Activated CD4-positive, alpha-beta T cell treated with anti-CD3 and anti-CD28 coated beads for 36 hours (primary cell): ENCODE measurements at places on chromosomes 7 and 10. TPM values are rescaled to one million over a fixed set of nuclear protein-coding genes. Genes with fewer than 3 reads are reported as not detected.

Gene CALHM1
- total RNA-seq: not detected

Gene VENTX
- not detected for total RNA-seq

Gene GNGT1
- not detected for total RNA-seq

Gene FAM25A
- not detected for total RNA-seq

Gene CLDN15
- 17.2 TPM for total RNA-seq

- no peak overlapping the region for H3K4me3 ChIP-seq
- no peak for DNase-seq
- H3K27ac ChIP-seq: no peak overlapping the region
- no peaks in the 10 kb centered on the region for H3K4me1 ChIP-seq
- no peaks in the 10 kb centered on the region for H3K27me3 ChIP-seq
Measured at GRCh38 chr10:89744026-89744425, 42.6 kb downstream of the KIF20B start.

- peaks cover 9% of the 10 kb centered on the region for H3K27me3 ChIP-seq
- H3K4me3 ChIP-seq: no peak overlapping the region
- H3K36me3 ChIP-seq: no peaks in the 10 kb centered on the region
- H3K27ac ChIP-seq: no peak overlapping the region
Measured at GRCh38 chr7:152893801-152894294, 134.3 kb downstream of the ACTR3B start.

DNA sequence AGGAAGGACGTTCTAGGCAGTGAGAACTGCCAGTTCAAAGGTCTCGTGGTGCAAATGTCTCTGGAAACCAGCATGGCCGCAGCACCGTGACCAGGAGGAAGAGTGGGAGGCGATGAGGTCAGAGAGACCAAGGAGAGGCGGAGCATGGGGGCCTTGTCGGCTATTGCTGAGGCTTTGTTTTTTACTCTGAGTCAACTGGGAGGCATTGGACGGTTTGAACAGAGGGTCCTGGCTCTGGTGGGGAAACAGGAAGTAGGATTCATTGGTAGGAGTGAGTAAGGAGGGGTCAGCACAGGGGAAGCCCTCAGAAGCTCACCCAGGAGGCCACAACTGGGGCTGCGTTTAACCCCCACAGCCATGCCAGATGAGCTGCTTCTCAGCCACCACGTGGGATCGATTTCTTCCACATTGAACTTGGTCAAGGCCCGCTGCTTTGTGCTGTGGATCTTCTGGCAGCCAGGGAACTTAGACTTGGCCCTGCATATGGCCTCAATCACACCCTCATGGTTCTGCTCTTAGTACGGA is 22.2 kb upstream of the SH2B2 start:
- no peaks in the 10 kb centered on the region for H3K27me3 ChIP-seq
- H3K4me1 ChIP-seq: no peaks in the 10 kb centered on the region
- H3K36me3 ChIP-seq: no peaks in the 10 kb centered on the region

DNA sequence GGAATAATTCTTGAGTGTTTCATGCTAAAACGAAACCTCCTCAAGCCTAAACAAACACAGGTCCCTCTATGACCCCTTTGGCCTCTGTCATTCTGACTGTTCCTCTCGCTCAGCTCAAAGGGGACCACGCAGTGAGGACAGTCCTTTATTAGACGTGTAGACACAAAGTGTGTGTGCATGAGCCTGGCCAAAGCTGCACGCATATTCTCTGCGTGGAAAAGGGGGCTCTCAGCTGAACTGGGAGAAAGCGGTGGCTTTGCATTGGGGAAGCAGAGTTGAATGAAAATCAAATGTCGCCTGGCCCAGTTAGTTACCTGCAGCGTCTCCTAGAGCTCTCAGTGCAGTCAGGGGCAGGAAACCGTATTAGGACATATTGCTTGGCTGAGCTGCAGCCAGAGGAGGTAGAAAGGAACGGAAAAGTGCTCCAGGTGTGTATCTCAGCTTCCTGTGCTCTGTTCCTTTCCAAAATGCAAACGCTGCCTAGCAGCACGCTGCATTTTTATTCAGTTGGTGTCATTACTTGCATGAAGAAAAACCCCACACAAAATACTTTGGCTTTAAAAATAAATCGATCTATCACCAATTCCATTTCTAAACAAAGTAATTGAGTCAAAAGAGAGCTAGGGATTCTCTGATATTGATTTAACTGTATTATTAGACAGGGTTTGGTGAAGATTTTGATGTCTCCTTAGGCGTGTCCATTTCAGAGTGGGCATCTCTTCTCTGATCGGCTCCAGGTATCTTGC is 4.9 kb downstream of the GATA3 start:
- DNase-seq: peak; percentile 22
- peak overlapping the region; percentile 96 for H3K4me3 ChIP-seq
- peaks cover 80% of the 10 kb centered on the region for H3K36me3 ChIP-seq
- H3K27me3 ChIP-seq: no peaks in the 10 kb centered on the region
- H3K27ac ChIP-seq: peak overlapping the region; percentile 81
- peaks cover 71% of the 10 kb centered on the region for H3K4me1 ChIP-seq

DNA sequence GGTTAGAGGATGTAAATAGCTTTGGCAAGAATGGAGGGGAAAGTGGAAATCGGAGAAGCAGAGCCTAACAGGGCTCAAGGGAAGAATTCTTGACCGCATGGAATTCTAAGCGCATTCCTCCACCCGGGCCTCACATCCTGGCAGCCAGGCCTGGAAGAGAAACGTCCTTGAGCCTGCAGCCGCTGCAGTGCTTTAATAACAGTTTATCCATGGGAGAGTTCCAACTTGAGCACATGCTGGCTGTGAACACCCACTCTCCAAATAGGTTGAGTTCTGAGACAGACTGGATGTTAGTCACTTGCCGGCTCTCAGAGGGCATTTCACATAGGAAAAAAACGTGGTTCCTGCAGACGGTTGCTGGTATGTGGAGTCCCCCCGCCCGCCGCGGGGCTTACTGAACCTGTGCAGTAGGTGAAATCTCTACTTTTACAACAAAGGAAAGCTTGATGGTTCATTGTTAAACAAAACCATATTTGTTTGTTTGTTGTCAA is 61.4 kb upstream of the STEAP1B start:
- H3K27me3 ChIP-seq: peaks cover 26% of the 10 kb centered on the region
- peaks cover 50% of the 10 kb centered on the region for H3K4me1 ChIP-seq
- H3K4me3 ChIP-seq: no peak overlapping the region
- H3K27ac ChIP-seq: no peak overlapping the region
- no peaks in the 10 kb centered on the region for H3K36me3 ChIP-seq

- H3K27ac ChIP-seq: peak overlapping the region; percentile 49
- H3K36me3 ChIP-seq: peaks cover 12% of the 10 kb centered on the region
- DNase-seq: no peak
- H3K4me1 ChIP-seq: peaks cover 15% of the 10 kb centered on the region
Measured at GRCh38 chr7:106448992-106449859, 164.4 kb upstream of the NAMPT start.

DNA sequence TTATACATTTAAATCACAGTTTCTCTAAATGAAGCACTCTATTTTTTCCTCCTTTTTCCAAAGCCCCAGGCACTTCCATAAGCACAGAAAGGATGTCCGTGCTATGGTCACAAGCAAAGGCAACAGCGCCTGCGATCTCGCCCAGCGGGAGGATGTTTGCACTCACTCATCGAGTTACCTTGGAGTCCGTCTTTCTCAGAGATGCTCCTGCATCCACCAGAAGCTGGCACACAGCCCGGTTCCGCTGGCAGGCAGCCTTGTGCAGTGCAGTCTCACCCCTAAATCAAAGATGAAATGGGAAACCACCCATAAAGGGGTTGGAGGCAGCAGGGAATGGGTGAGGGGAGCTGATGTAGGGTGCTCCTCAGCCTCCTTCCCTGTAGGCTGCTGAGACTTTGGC is 51.9 kb upstream of the PTN start:
- DNase-seq: no peak
- H3K36me3 ChIP-seq: no peaks in the 10 kb centered on the region
- H3K4me3 ChIP-seq: no peak overlapping the region
- no peaks in the 10 kb centered on the region for H3K4me1 ChIP-seq

- no peaks in the 10 kb centered on the region for H3K27me3 ChIP-seq
- no peak for DNase-seq
- H3K36me3 ChIP-seq: peaks cover 16% of the 10 kb centered on the region
- H3K4me3 ChIP-seq: no peak overlapping the region
Measured at GRCh38 chr10:96904648-96905047, 72.5 kb downstream of the LCOR start.

GRCh38 chr7:112648781-112649180 is 141.4 kb downstream of the TMEM168 start:
- no peak for DNase-seq
- H3K27me3 ChIP-seq: peaks cover 4% of the 10 kb centered on the region
- no peak overlapping the region for H3K4me3 ChIP-seq
- H3K4me1 ChIP-seq: no peaks in the 10 kb centered on the region

DNA sequence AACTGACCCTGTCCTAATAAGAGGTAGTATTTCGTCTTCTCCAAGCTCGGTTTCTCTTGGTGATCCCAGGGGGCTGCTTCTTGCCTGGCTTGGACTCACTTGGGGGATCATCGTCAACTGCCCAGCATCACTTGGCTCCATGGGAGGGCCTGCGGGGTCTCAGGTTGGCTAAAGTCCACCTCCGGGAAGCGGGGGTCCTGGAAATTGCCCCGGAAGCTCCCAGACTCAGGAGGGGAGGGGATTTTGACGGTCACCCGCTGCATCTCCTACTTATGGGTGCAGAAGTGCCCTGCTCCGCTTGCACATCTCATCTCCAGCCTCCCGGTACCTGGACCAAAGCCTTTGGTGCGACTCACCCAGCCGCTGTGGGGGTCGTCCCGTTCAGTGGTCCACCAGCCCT is 18.7 kb downstream of the KCNK18 start:
- DNase-seq: no peak
- H3K36me3 ChIP-seq: peaks cover 3% of the 10 kb centered on the region
- H3K27me3 ChIP-seq: peaks cover 26% of the 10 kb centered on the region
- peaks cover 3% of the 10 kb centered on the region for H3K4me1 ChIP-seq
- peak overlapping the region; percentile 13 for H3K4me3 ChIP-seq
- H3K27ac ChIP-seq: no peak overlapping the region

DNA sequence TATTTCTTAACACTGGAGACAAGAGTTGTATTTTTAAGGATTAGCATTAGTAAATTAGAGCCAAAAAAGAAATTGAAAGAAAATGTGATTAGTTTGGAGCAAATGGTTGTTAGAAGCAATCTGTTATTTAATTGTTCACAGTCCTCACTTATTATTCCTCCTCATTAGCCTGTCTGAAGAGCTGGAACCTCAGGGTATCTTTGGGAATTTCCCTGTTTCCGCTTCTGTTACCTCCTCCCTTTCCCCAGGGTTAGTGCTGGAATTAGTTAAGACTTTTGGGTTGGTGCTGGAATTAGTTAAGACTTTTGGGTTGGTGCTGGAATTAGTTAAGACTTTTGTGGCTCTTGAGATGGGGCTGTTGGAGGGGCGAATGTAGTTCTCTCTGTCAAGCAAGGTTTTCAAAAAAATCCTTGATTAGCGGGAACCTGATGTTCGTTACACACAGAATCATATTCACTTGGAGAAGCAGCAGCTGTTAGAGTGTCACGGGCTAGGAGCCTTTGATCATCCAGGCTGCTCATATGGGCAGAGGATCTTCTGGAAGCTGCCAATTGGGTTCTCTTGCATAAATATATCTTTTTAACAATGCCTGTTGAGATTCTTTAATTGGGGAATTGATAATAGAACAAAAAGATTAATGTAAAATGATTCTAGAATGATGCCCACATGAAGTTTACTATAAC is 251.0 kb upstream of the NPSR1 start:
- DNase-seq: no peak
- H3K4me3 ChIP-seq: no peak overlapping the region
- H3K4me1 ChIP-seq: no peaks in the 10 kb centered on the region
- H3K27ac ChIP-seq: no peak overlapping the region
- H3K27me3 ChIP-seq: no peaks in the 10 kb centered on the region
- no peaks in the 10 kb centered on the region for H3K36me3 ChIP-seq

DNA sequence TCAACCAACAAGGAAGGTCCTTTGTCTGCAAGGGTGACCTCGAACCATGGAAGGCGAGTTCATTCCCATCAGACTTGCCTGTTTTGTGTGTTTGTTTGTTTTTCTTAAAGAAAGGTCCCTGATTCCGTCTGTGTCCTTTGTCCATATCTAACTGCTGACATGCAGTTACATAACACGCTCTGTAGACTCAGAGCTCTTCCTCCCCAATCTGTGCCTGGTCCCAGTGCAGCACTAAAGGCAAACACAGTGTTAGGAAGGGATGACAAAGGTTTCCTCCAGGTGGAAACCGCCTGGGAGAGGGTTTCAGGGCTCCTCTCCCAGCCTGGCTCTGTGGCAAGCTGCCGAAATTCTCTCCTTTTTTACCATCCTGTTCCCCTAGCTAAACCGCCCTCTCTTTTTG is 13.4 kb downstream of the JCAD start:
- H3K4me1 ChIP-seq: peaks cover 23% of the 10 kb centered on the region
- DNase-seq: no peak
- no peak overlapping the region for H3K4me3 ChIP-seq
- H3K27me3 ChIP-seq: peaks cover 59% of the 10 kb centered on the region

GRCh38 chr7:10315881-10316280 is 657.8 kb upstream of the PHF14 start:
- no peak overlapping the region for H3K27ac ChIP-seq
- no peak for DNase-seq
- no peak overlapping the region for H3K4me3 ChIP-seq
- no peaks in the 10 kb centered on the region for H3K4me1 ChIP-seq
- H3K27me3 ChIP-seq: no peaks in the 10 kb centered on the region
- no peaks in the 10 kb centered on the region for H3K36me3 ChIP-seq

DNA sequence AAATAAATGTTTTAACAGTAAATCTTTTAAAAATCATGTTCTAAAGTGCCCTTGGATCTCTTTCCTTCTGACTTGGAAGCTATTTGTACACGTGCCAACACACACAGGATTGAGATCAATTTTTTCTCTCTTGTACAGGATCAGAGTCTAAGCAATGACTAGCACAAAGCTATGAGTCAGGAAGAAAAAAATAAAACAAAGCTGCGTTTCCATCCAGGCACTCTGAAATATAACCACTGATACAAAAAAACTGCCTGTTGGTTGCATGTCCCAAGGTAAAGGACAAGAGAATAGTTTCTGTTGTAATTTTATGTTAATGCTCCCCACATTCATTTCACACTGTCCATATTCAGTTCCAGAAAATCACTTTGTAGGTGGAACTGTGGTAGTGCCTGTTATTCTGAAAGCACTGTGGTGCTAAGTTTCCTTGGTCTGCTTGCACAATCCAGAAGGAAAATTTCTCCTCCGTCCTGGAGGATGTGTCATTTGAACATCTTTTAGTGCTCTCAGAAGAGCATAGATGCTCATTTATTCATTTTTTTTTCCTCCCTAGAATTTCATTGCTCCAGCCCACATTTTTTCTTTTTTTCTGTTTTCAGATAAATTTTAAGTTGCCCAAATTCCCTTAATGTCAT is 113.4 kb downstream of the PLXDC2 start:
- no peak overlapping the region for H3K27ac ChIP-seq
- no peaks in the 10 kb centered on the region for H3K27me3 ChIP-seq
- H3K36me3 ChIP-seq: no peaks in the 10 kb centered on the region
- H3K4me1 ChIP-seq: no peaks in the 10 kb centered on the region
- DNase-seq: no peak
- H3K4me3 ChIP-seq: no peak overlapping the region
